ENCODE measurements at places on chromosomes 3 and 15.

- DNase-seq = no peak
Observed at GRCh38 chr15:85723960-85724945, 70.5 kb downstream of the KLHL25 start.

DNA sequence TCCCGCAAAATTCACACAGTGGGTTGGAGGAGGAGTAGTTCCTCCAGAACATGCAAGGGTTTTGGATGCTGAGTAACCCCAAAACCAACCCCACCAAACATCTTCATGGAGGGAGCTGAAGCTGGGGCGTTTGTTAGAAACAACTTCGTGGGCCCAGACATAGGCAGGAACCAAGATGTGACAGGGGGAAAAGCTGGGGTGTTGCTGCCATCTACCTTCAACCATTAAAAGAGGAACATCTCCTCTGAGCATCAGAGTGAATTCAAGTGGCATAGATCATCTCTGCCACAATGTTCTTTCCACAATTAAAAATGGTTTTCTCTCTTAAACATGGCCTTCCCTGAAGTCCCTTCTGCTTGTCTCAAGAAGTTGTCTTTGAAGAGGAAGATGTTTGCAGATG lies 20.5 kb downstream of the SIDT1 start:
- no peak for DNase-seq

DNA sequence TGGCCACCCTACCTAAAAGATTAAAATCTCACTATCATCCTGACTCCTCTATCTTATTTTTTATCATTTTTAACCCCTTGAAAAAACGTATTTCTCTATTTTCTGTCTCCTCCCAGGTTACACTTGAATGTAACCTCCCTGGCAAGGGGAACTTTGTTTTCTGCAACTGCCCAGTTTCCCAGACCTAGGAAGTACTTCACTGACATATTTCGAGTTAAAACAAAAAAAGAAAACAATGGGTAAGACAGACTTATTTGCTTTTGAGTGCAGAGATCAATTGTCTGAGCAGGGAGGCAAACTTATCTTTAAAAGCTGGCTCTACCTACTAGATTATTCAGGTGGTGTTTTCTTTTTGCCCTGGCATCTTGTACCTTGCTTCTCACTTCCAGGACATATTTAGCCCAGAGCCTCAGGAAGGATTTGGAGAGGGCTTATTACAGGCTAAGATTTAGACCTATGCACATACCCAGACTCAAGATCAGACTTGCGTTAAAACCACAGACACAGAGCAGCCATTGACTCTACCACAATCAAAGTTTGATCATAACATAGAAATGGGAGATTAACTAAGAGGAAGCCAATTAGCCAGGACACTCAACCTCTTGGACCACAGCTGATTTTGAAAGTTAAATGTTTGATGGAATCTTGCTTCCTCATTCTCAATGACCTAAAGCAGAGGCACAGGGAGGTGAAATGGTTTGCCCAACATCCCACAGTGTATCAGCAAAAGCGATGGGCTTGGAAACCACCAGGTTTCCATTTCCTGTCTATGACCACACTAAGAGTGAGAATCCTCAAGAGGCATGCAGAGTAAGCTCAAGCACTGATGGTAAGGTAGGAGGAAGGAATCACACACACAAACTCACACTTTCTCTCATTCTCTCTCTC lies 169.5 kb upstream of the THBS1 start:
- peak; percentile 50 for DNase-seq

DNA sequence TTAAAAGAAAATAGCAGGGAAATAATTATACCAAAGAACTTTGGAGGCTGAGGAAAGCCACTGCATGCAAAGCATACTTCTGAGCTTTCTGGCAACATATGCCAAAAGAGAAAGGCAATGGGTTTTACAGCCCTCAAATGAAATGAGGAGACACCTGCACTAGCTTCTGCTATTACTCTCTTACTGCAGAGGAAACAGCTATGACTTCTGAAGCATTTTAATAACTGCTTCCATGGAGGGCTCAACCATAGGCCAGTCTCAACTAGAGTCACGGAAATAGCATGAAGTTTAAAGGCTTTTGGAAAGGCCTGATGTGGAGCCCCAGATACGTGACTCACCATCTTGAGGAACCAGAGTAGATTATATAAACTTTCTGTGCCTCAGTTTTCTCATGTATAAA lies 114.8 kb downstream of the OXNAD1 start:
- no peak for DNase-seq

DNA sequence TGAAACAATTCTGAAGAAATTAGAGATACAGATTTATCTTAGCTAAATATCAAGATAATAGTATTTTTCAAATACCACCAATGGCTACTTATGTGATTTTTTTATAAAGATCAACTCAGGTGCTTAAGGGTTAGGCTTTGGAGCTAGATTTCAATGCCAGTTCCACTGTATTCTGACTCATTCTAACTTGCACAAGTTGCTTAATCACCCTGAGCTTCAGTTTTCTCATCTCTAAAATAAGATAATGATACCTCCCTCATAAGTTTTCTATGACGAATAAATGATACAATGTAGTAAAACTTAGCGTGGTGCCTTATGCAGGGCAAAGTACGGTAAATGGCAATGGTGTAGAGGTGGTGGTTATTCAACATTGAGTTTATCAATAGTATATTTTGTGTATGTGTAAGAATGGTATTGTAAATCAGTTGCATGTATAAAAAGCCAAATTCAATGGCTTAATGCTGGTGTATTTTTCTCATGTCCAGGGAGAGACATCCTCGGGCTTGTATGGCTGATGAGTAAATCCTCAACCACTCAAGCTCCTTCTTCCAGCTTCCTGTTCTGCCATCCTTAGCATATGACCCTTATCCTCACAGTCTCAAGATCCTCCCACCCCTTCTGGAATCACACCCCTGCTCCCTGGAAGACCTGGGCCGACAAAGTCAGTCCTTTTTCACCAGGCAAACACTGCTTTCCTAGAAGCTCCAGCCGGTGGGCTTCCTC lies 505.9 kb upstream of the CFAP20DC start:
- DNase-seq = peak; percentile 83

- no peak for DNase-seq
Observed at GRCh38 chr3:158625881-158626280, 18.4 kb upstream of the GFM1 start.

DNA sequence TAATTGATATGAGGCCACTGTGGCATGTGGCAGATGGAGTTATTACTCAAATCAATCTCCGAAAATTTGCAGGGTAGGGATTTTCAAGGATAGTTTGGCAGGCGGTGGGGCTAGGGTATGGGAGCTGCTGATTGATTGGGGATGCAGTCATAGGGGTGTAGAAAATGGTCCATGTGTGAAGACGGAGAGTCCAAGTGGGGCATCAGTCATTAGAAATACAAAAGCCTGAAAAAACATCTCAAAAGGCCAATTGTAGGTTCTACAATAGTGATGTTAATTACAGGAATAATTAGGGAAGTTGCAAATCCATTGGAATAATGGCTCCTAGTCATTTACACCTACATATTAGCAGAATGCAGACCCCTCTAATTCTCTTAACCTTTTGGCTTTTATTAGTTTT lies 4.9 kb downstream of the LEKR1 start:
- DNase-seq = no peak

DNA sequence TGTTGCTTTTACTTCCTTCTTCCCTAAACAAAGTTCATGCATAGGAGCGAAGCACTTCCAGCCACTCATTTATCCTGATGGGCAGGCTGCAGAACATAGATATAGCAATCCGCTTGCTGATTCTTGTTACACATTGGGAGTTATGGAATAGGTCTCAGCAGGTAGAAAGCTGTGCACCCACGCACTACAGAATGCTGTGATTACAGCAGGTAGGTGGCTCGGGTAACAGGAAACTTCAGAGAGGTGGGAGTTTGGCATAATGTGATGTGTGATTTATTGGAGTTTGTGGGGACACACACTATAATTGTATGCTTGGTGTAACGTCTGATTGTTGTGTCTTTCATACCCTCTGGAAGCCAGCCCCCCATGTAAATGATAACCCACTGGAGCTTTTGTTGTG lies 99.2 kb upstream of the MEIS2 start:
- no peak for DNase-seq

- no peak for DNase-seq
Observed at GRCh38 chr3:61667383-61667782, 106.0 kb downstream of the PTPRG start.

DNA sequence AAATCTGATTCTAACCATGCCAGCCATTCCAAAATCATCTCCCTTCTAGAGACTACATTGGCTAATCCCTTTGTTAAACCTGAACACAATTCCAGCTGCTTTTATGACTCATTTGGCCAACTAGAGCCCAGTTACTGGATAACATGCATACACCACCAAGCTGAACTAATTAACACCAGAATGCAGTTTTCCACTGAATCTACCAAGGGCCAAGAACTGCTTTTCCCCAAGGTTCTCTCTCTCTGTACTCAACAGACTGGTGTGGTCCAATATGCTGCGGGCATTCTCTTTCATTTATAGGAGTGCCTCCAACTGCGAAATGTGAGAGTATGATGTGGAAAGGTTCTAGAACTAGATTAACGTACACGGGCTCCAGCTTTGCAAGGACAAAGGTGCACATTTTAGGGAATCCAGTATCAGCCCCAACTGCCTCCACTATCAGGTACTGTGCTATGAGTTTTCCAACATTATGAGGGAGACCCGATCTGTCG lies 1.5 kb downstream of the CHSY1 start:
- peak; percentile 90 for DNase-seq

DNA sequence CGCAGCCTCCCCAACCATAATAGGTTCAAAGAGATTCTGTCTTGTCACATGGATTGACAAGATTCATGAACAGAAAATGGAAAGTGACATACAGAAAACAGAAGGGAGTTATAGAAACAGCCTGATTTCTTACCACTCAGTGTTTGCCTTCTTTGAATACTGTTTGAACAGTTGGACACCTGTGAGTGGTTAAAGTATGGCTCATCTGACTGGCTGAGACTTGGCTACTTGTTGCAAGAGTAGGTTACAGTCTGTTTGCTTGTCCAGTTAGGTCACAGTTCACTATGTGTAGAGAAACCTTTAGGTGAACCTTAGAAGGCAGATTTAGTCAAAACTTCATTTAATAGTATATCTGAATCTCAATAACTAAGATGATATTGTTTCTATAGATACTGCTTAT lies 1003.9 kb upstream of the EPHA6 start:
- DNase-seq = no peak

GRCh38 chr15:81331600-81331999 lies 7.7 kb upstream of the STARD5 start:
- DNase-seq = no peak

DNA sequence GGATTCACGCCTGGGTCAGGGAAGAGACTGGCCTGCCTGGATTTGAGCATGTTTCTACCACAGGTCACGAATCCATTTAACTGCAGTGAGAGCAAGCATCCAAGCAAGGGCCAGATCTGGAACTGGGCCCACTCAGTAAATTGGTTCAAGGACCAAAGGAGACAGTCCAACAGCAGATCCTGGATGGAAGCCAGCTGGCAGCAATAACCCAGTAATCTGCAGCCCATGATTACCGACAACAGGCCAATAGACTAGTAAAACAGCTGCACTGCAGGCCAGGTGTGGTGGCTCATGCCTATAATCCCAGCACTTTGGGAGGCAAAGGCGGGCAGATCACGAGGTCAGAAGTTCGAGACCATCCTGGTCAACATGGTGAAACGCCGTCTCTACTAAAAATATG lies 11.8 kb downstream of the SAMD7 start:
- no peak for DNase-seq

DNA sequence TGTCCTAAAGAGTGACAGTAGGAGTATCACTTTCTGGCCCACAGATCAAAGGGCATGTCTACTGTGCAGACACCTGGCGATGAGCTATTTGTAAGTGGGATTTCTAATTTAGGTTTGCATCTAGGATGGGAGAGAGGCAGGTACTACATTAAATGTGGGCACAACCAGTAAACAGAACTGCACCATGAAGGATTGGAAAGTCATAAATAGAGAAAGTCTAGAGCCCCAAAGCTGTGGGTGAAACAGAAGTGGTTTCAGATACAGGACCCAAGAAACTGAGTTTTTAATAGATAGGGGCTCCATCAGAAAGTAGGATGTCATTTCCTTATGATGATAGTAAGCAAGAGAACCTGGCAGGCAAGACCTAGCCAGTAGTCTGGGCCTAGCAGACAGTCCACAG lies 35.2 kb upstream of the SPPL2A start:
- no peak for DNase-seq
